ENCODE measurements at places on chromosomes 1 and 21.

GRCh38 chr1:113118266-113118665 is 45.3 kb downstream of the LRIG2 start:
- no peak for DNase-seq

DNA sequence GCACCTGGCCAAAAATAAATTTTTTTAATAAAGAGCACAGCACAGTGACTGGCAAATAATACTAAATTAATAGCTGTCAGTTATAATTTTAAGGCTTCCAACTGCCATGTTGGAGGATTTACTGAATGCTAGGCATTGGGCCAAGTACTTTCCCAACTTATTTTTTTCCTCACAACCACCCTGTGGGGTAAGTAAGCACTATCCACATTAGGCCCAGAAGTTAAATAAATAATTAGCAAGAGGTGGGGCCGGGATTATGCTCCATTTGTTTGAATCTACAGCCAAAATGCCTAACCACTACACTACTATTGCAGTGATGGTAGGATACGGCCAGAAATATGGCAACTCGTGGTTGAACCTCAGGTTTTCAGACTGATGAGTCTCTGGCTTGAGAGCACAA is 4.6 kb upstream of the TRNAU1AP start:
- no peak for DNase-seq

- DNase-seq, result no peak
Measured at GRCh38 chr1:151036356-151036755, at the start of gene BNIPL. BNIPL (plus strand) TSS chr1:151036586; CDS start chr1:151036726, 140 bp downstream.

- peak; percentile 34 for DNase-seq
Measured at GRCh38 chr1:88935522-88936222, 44.3 kb upstream of the GTF2B start.

GRCh38 chr1:3019516-3020051 is 1.7 kb upstream of the ACTRT2 start:
- no peak for DNase-seq

GRCh38 chr1:167541003-167541402 is 12.6 kb downstream of the CREG1 start:
- no peak for DNase-seq

DNA sequence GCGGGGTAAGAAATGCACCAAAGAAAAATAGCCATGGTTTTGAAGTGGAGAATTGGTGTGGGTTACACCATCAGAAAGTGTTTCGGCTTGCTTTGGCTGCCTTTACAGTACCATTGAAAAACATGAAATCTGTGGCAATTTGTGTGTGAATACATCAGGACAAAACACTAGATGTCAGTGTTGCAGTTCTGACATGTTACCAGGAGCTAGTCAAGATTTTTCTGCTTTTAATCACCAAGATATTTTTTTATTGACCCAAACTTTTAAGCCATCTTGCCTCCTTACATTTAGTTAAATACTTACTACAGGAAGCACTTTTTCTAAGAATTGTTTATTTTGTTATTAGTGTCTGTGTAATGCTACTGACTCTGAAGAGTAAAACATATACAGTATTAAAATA is 14.3 kb downstream of the RRP15 start:
- DNase-seq, result no peak

GRCh38 chr21:40242586-40243265 is 375.5 kb downstream of the PCP4 start:
- no peak for DNase-seq

DNA sequence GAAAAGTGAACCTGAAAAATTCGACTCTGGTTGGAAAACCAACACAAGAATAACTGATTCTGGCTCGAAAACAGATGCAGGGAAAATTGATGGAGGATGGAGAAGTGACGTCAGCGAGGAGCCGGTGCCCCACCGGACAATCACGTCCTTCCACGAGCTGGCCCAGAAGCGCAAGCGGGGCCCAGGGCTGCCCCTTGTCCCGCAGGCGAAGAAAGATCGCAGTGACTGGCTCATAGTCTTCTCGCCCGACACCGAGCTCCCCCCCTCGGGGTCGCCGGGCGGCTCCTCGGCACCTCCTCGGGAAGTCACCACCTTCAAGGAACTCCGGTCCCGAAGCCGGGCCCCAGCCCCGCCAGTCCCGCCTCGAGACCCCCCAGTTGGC is 1.9 kb downstream of the RUSC1 start:
- DNase-seq, result no peak
